ENCODE measurements at places on chromosomes 4 and X. TPM values are rescaled to one million over a fixed set of nuclear protein-coding genes. Genes with fewer than 3 reads are reported as not detected.

GRCh38 chrX:17414027-17414658 lies 39.1 kb downstream of the NHS start:
- DNase-seq, result no peak

GABRG1 gene
- not detected for total RNA-seq

SLITRK4 gene
- total RNA-seq, result 0.38 TPM

CT83 gene
- not detected for total RNA-seq

CCKAR gene
- not detected for total RNA-seq

AFAP1 gene
- total RNA-seq, result 8.0 TPM

DNA sequence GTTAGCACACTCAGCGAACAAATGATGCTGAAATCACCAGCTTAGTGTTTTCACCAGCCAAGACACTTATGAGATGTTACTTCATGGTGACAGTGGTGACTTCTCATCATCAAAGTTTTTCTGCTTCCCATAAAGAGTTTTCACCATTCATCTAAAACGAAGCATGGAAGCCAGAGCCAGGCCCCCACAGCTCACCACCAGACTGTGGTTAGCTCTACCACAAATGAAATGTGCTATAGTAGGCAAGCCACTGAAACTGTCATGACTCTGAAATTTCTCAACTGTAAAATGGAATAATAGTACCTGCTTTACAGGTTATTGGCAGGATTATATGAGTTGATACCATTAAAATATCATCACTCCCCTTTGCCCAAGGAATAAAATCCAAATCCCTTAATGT lies 56.4 kb upstream of the HHIP start:
- DNase-seq, result no peak

XG gene
- total RNA-seq, result 0.19 TPM

PYURF gene
- 56.3 TPM for total RNA-seq

GRCh38 chr4:121485190-121485804 lies 104.5 kb upstream of the QRFPR start:
- peak; percentile 49 for DNase-seq

GPR34 gene
- total RNA-seq, result 10.0 TPM

DNA sequence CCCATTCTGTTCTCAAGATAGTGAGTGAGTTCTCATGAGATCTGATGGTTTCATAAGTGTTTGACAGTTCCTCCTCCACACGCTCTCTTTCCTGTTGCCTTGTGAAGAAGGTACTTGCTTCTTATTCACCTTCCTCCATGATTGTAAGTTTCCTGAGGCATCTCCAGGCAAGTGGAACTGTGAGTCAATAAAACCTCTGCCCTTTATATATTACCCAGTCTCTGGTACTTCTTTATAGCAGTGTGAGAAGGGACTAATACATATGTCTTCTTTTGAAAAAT lies 58.4 kb downstream of the CFAP299 start:
- DNase-seq, result no peak

XAGE5 gene
- not detected for total RNA-seq

SMIM10L2A gene
- 1.3 TPM for total RNA-seq

DNA sequence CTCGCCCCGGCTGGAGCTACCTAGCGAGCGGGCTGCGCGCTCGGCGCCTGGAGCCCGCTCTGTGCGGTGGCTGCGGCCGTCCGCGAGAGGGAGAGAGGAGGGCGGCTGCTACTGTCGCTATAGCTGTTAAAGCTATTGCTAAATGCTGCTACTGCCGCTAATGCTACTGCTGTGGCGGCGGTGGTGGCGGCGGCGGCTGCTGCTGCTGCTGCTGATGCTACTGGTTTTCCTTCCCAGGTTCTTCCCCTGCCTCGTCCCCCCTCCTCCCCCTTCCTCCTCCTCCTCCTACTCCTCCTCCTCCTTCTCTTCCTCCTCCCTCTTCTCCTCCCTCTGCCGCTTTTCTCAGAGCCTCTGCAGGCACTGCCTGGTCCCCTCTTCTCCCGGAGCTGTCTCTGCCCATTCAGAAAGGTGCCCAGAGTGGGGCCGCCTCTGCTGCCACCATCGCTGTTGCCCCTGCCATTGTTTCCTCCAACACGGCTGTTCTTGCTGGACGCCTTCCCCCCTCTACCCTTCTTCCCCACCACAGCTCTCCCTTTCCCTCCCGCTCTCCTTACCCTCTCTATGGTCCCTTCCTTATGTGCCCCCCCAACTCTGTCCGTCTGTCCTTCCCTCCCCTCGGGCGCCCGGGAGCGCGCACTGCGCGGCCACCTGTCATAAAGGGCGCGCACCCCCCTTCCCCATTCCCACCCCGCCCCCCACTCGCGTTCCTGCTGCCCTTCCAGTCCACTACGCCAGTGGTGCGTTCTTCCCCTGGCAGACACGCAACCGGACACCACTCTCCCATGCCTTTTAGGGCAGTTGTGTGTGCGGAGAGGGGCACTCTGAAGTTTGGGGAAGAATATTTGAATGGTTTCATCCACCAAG lies at the start of gene NEXMIF:
NEXMIF (minus strand) TSS at position 228 of the 864 bp plus-strand sequence.
- DNase-seq, result no peak

GRCh38 chrX:18017411-18017810 lies 156.3 kb upstream of the RAI2 start:
- no peak for DNase-seq

GRCh38 chr4:22389240-22389870 lies 126.5 kb downstream of the ADGRA3 start:
- no peak for DNase-seq

DNA sequence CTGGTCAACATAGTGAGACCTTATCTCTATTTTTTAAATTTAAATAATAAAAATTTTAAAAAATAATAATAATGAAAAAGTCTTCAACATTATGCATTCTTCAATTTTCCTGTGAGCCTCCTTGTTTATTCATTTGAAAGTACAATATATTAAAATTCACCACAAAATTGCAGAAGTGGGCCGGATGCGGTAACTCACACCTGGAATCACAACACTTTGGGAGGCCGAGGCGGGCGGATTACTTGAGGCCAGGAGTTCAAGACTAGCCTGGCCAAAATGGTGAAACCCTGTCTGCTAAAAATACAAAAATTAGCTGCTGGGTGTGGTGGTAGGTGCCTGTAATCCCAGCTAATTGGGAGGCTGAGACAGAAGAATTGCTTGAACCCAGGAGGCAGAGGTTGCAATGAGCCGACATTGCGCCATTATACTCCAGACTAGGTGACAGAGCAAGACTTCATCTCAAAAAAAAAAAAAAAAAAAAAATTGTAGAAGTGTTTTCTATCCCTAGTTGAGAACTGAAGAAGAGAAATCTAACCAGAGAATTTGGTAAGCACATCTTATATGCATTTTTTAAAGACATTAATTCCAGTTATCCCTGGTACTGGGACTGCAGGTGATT lies 56.9 kb downstream of the RBM47 start:
- DNase-seq, result no peak

DNA sequence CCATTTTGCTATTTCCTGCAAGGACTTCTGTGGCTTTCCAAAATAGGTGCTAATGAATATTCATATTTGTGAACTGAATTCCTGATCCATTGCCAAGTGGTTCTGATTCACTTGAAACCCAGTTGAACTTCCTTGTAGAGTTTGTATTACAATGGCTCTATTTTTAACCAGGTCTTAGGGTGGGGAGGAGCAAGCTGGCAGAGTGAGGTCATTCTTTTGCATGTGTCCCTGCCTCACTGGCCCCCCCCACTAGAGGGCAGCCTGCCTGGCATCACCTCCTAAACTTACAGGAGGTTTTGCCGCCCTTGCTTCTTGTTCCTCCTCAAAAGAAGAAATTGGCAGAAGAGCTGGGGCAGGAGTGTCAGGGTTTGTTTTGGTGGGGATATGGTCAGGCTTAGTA lies 10.5 kb downstream of the PTTG2 start:
- DNase-seq, result peak; percentile 89

GRCh38 chr4:119657111-119657611 lies 28.6 kb upstream of the PDE5A start:
- DNase-seq, result no peak

GRCh38 chr4:153790500-153790865 lies 1.6 kb upstream of the SFRP2 start:
- no peak for DNase-seq

DNA sequence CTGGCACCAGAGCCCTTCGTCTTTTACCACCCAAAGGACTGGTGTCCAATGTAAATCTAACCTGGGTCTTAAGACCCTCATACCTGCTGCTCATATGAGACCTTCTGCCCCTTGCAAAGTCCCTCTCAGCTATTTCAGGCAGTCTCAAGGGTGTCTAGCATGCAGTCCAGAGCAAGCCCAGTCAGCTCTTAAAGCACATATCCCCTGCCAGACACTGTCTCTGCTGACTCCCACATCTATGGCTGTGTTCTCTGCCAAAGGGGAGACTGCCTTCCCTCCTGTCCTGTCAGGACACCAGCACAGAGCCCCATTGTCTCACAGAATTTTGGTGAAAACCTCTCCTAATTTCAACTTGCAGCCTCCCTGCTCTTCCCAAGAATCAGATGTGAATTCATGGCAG lies 118.5 kb downstream of the PARM1 start:
- DNase-seq, result no peak

FRMPD3 gene
- total RNA-seq, result not detected

DNA sequence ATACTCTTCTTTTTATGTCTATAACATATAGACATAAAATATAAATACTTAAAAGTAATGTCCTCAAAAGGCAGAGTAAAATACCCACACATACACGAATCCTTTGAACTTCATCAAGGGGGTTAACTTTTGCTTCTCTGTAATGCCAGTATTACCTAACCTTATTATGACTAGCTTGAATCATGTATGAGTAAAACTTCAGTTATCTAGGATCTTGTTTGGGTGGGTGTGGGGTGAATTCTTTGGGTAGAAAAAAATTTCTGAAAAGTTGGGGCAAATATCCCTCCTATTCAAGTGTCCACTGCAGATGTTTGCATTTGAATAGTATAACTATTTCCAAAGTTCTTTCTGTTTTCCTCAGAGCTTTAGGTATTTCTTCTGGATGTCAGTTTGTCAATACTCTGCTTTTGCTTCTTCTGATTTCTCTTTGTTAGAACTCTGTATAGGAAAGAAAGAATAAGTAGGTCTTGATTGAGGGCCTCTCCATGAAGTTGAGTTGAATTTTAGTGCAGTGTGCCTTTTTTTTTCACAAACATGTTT lies 173.8 kb downstream of the ADGRL3 start:
- DNase-seq, result no peak

SMIM31 gene
- total RNA-seq, result not detected

- DNase-seq, result no peak
Measured at GRCh38 chr4:159767406-159767805, 664.5 kb downstream of the RAPGEF2 start.

DNA sequence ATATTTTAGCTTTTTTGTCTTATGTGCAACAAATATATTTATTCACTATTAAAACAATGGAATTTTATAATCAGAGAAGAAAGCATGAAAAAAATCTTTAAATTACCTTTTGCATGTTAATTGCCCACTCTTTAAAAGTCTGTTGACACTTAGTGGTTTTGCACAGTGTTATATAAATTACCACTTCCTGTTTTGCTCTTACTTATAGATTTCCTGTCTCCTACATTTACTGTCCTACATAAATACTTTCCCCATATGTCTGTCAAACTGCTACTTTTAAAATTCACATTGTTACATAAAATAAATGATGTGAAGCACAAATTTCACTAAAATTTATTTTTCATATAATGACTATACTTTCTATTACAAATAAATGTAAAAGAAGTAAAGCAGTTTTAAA lies 161.1 kb upstream of the NDST4 start:
- DNase-seq, result no peak

SPANXA2 gene
- not detected for total RNA-seq

DNA sequence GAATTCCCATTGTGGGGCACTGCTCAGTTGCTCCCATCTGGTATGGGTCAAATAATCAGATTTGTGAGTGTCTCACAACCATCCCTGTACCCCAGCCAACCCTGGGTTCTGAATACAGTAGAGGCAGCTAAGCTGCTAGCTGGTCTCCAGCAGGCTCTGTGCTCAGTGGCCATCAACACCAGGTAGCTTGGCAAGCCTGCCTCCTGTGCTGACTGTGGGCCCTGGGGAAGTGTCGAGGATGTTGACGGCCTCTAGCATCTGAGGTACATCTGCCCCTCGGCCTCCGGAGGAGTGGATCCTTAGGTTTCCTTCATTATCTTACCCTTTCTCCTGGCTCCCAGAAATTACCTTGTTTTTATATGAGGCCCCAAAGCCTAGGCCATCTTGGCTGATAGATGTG lies 13.3 kb downstream of the RNF4 start:
- no peak for DNase-seq

SORCS2 gene
- total RNA-seq, result 1.1 TPM

DNA sequence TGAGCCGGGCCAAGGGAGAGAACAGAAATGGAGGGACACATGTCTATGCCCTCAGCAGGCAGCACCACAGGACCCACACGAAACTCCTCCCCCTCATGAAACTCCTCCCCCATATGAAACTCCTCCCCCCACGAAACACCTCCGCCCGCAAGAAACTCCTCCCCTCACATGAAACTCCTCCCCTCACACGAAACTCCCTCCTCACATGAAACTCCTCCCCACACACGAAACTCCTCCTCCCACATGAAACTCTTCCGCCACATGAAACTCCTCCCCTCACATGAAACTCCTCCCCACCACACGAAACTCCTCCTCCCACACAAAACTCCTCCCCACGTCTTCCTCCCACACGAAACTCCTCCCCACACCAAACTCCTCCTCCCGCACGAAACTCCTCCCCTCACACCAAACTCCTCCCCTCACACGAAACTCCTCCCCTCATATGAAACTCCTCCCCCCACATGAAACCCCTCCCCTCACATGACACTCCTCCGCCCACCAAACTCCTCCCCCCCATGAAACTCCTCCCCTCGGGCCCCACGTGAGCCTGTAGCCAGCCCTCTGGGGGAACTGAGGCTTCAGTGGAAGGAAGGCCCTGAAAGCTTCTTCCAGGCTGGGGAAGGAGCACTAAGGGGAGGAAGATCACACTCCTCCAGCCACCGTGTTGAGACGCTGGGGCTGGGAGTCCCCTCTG lies 15.2 kb downstream of the ADRA2C start:
- DNase-seq, result no peak

SOWAHB gene
- not detected for total RNA-seq

GRCh38 chr4:626201-627091 lies 1.1 kb downstream of the PDE6B start:
- no peak for DNase-seq

CHM gene
- 11.4 TPM for total RNA-seq

DNA sequence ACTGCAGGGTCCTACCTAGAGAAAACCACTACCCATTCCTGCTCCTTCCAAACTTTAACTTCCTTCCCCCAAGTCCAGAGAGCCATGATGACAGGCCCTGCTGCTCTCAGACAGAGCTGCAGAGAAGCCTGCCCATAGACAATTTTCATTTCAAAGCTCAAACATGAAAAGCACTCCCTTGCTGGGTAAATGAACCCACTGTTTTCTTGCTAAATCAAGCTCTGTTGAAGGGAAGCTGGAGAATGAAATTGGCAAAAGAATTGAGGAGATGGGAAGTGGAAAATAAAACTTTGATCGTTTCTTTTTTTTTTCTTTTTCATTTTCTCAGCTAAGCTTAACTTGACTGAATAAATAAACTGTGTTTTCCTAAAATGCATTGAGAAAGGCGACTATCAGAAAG lies 331.1 kb upstream of the CPEB2 start:
- DNase-seq, result no peak

PGM2 gene
- total RNA-seq, result 13.1 TPM

DNAAF6 gene
- total RNA-seq, result not detected
